Left ventricle myocardium inferior (tissue), 1 donor: ENCODE measurements at places on chromosomes 5 and 9. TPM values are rescaled to one million over a fixed set of nuclear protein-coding genes. Genes with fewer than 3 reads are reported as not detected.

SLC6A19 gene
- not detected for total RNA-seq

BAAT gene
- total RNA-seq: not detected

CFAP157 gene
- not detected for total RNA-seq

EGFL7 gene
- 81.5 TPM for total RNA-seq
